AG09319 (cell line): ENCODE measurements at places on chromosomes 7 and 10.

DNA sequence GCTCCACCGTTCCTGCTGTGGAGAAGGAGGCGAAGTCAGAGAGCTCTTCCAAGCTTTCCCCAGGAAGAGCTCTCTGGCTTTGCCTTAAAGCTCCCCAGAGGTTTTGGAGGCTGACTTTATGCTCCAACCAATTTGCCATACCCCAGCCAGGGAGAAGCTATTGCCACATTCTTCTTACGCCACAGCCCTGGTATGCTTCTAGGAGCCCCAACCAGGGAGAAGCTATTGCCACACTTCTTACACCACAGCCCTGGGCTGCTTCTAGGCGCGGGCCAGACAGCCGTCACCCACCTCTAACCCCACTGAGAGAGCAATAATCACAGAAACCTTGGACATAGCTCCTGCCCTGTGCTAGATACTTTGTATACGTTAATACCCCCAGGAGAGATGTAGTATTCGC lies 951 bp downstream of the ELOVL3 start:
- DNase-seq = peak; percentile 60

- DNase-seq = no peak
These were observed 131.2 kb downstream of the PRKAG2 start for GRCh38 chr7:151745706-151746105.

GRCh38 chr7:112400141-112400540 lies 50.1 kb upstream of the IFRD1 start:
- DNase-seq = no peak

DNA sequence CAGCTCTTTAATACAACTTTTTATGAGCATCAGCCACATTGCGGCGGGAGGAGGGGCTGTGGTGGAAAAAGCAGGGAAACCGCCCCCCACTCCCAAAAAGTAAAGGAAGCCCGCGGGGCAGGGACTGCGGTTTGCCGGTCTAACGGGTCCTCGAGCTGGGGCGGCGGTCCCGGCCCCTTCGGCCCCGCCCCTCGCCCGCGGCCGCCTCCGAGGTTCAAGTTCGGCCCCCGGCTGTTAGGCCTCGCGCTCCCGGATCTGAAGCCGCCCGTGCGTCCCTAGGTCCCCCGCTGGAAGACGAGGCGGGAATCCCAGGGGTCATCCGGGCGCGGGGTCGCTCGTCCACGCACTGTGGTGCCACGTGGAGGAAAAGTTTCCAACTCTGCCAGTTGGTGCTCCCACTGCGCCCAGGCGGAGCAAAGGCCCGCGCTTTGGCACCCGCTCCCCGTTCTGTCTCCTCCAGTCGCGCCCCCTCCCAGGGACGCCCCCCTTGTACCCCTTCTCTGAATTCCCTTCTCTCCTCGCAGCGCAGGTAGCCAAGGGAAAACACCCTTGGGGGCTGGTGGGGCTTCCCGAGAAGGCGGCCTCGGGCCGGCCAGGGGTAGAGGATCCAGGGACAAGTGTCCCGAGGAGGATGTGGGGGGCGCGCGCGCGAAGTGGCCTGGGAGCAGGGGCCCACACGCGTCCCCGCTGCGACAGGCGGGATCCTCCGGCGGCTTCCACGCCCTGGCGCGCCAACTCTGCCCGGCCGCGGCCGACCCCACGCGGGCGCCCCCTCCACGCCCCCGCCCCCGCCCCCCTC lies 798 bp upstream of the AUTS2 start:
- DNase-seq = no peak

DNA sequence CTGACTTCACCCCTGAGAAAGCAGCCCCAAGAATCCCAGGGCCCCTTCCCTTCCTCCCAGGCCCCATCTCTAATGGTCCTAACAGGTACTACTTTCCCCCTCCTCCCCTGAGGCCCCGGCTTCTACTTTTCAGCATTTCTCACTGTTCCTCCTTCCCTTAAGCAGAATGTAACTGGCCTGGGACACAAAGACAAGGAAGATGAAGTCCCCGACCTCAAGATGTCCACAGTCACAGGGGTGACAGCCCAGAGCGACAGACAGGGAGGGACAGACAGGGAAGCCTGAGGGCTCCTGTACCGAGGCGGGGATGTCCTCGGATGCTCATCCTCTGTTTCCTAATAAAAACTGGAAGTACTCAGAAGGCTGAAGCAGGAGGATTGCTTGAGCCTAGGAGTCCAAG lies 11.6 kb downstream of the AOC1 start:
- DNase-seq = no peak

- DNase-seq = no peak
These were observed 56.8 kb downstream of the SDHAF3 start for GRCh38 chr7:97174303-97174702.

GRCh38 chr7:141891336-141891735 lies 24.9 kb upstream of the OR9A4 start:
- no peak for DNase-seq

DNA sequence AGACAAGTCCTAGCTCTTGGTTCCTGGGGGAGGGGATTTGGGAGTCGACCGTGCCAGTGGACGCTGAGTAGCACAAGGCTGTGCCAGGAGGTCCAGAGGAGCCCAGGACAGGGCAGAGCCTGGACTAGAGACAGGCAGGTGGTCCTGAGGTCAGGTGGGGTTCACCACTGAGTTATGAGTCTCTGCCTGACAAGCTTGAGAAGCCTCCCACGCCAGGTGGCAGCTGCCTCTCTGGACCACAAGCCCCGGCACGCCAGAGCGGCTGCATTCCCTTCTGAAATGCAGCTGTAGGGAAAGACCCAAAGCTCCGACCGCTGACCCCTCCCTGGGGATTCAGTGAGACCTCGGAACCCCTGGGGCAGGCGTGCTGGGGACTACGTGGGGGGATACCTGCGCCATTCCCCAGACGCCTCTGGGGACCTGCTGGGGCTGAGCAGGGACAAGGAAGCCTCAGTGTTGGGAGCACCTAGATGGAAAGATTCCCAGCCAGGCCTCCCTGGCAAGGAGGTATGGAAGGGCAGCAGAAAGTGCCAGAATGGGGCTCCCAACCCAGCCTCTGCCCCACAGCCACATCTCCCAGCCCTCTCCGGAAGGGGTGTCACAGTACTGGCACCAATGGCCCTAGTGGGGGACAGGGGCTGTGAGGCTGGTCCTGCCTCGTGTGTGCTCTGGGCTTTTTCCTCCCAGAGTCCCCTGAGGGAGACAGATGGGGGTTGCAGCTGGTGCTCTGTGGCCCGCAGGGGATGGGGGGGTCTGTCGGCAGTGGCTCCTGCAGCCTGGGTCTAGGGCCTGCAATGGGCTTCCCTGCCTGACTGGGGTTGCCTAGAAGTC lies 29.0 kb downstream of the PDGFA start:
- DNase-seq = no peak

GRCh38 chr7:101618207-101618839 lies 10.8 kb downstream of the MYL10 start:
- DNase-seq = no peak

- DNase-seq = no peak
These were observed 14.7 kb downstream of the KCNMA1 start for GRCh38 chr10:77622889-77623291.

DNA sequence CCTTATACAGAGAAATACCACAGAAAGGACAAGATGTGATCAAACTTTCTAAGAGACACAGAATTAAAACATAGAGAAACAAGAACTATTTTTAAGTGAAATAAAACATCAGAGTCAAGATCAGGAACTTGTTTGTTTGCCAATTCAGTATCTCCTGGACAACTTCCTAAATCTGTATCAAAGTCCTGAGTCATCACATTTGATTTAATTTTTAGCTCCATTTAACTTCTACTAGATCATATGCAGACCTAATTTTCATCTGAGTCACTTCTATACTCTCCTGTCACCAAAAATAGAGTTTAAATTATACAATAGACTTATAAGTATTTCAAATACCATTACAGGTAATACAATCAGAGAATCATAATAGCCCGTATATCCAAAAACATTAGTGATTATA lies 268.1 kb downstream of the PRKG1 start:
- DNase-seq = no peak

- DNase-seq = no peak
These were observed 308.2 kb downstream of the PPP1R3A start for GRCh38 chr7:113610572-113610971.

DNA sequence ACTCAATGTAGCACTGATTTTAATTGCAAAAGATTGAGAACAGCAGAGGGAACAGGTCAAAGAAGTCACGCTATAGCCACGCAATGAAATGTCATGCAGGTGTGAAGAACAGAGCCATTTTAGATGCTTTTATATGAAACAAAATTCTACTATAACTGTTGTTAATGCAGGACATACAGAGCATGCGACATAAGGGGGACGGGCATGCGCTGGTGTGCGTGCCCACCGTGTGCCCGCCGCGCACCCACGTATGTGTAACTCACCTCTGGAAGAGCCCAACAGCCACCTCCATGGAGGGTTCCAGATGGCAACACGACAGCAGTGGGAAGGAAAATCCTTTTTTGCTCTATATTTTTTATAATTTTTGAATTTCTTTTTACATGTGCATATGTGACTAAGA lies 410.0 kb upstream of the RNF32 start:
- no peak for DNase-seq

GRCh38 chr10:15096661-15097010 lies 519 bp upstream of the RPP38 start:
- no peak for DNase-seq
